ENCODE measurements at places on chromosomes 2 and 18.

GRCh38 chr18:57008001-57008686 is 138.7 kb upstream of the BOD1L2 start:
- DNase-seq: no peak

GRCh38 chr2:239468491-239469105 is 67.8 kb upstream of the HDAC4 start:
- no peak for DNase-seq

DNA sequence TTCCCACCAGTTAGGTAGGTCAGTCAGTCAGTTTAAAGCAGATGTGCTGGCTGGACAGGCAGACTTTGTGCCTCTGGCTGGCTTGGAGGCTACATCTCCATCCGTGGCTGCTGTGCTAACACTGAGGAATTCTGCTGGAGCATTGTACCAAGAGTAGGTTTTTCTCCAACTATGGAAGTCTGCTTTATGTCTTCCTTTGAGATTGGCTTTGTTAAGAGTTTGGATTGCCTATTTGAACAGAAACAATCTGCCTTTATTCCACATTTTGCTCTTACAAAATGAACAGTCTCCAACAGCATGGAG is 46.7 kb downstream of the WDR75 start:
- no peak for DNase-seq

- DNase-seq: peak; percentile 18
Measured at GRCh38 chr2:228675091-228675490, 493.6 kb upstream of the SPHKAP start.

DNA sequence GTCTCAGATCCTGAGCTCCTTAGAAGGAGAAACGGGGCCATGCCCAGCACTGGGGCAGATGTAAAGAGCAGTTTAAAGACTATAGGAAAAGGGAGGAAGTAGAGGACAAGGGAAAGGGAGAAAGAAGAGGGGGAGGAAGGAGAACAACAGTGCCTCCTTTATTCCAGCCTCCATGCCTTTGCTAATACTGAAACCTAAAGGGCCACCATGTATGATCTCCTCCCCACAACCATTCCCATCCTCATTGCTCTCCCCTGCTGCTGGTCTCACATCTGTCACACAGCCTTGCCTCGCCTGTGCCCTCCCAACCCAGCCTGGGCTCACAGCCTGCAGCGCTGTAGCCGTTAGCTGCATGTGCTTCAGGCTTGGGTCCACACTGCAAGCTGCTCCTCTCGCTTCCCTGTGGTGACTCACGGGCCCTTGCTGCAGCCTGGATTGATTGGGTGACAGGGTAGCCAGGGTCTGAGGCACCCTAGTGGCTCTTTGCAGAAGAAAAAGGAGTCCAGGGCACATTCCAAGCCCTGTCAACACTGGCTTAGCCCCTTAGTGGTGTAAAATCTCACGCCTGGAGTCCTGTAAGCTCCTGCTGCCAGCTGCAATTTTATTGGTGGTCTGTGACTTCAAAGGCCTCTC is 281.9 kb downstream of the SRBD1 start:
- peak; percentile 65 for DNase-seq

- DNase-seq: no peak
Measured at GRCh38 chr2:182586426-182586825, 129.6 kb upstream of the DNAJC10 start.

DNA sequence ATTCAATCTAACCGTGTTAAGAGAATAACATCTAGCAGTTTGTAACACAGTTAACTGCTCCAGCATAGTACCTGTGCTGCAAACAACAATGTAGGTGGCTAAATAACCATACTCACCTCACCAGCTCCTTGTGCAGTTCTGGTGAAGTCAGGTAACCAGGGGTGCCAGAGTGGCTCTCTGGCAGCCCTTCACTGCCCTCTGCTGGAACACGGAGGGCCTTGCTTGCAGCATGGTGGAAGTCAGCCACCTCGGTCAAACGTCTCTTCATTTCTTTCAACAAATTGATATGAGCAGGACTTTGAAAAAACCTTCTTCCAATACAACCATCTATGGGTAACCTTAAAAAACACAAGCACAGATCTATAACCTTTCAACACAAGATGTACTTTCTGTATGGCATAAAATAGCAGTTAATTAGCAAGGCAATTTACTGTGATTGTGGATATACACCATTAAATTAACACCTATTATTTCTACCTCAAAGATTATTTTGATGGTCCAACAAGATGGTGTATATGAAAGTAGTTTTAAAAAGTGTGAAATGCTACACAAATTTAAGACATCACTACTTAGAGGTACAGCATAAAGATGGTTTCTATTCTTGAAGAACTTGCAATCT is 56.6 kb downstream of the EPG5 start:
- DNase-seq: peak; percentile 43

DNA sequence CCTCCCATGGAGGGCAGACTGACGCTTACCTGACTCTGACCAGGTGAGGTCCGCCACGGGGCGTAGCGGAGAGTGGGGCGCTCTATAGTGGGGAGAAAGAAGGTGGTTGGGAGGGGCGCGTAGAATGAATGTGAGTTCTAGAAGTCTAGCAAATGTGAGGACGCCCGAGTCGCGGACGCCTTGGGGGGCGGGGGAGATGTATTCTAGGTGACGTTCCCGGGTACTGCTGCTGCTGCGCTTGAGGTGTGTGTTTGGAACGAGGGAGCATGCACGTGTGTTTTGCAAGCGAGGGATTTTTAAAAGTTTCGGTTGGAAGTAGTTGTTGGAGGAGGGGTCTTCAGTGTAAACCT is 758 bp downstream of the RIF1 start:
- DNase-seq: peak; percentile 35

DNA sequence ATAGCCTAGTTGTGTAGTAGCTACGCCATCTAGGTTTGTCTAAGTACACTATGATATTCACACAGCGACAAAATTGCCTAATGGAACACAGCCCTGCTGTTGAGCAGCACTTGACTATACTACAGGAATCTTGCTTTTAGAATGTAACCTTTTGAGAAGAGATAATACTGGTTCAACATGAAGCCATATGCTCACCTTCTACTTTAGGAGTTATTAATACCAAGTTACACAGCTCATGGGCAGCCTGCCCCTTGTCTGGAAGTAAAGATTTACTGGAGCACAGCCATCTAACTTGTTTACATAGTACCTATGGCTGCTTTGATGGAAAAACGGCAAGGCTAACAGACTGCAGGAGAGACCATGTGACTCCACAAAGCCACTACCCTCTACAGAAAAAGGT is 174.8 kb downstream of the DYM start:
- DNase-seq: no peak

DNA sequence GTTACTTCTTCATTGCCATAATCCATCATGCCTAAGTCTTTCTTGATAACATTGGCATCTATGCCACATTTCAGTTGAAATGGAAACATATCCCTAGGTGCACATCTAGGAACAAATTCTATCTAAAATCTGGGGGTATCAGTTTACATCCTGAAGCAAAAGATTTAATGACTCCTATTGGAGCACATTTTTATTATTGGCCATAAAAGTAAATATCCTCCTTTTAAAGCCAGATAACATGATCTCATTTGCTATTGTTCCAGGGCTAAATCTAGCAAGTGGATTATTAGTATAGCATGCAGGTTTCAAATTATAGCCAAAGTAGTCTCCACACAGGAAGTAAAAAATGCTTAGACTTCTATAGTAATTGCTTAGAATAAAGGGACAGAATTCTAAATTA is 193.2 kb downstream of the CDH2 start:
- DNase-seq: no peak

DNA sequence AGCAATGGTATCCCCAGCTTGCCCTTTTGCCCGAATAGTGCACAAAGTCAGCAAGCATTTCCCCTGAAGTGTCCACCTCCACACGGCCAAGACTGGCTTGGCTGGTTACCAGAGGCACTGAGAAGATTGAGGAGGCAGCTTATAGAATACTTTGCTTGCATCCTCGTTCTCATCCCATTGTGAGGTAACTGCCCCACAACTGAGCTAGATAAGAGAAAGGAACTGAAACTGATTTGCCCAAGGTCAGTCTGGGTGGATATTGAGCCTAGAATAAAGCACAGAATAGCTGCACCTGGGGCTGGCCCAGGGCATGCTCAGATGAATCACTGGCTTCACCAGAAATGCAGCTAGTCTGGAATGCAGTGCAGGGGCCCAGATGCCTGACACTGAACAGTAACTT is 32.7 kb upstream of the MAP4K3 start:
- peak; percentile 67 for DNase-seq

GRCh38 chr2:200302940-200303727 is 3.4 kb upstream of the SPATS2L start:
- peak; percentile 95 for DNase-seq

GRCh38 chr2:42456126-42456839 is 37.5 kb downstream of the KCNG3 start:
- DNase-seq: no peak

GRCh38 chr18:9943311-9943710 is 29.5 kb downstream of the VAPA start:
- no peak for DNase-seq

GRCh38 chr2:210598219-210598618 is 41.8 kb downstream of the CPS1 start:
- no peak for DNase-seq

- no peak for DNase-seq
Measured at GRCh38 chr2:134103196-134103595, 150.7 kb upstream of the MGAT5 start.

DNA sequence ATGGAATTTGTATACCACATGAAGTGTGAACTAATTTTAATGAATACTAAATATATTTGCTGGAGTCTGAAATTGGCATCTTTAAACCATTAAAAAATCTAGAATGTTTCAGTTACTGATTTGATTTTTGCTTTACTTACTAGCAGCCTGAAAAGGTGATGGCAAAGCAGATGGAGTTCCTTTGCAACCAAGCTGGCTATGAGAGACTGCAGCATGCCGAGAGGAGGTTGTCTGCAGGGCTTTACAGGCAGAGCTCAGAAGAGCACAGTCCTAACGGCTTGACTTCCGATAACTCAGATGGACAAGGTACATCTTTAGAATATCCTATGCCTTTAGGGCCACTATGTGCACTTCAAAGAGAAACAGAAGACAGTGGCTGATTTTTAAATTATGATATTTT is 36.5 kb downstream of the NAB1 start:
- DNase-seq: no peak

- no peak for DNase-seq
Measured at GRCh38 chr2:16252891-16253290, 312.5 kb downstream of the MYCN start.

GRCh38 chr18:77985526-77986281 is 736.1 kb downstream of the GALR1 start:
- no peak for DNase-seq

DNA sequence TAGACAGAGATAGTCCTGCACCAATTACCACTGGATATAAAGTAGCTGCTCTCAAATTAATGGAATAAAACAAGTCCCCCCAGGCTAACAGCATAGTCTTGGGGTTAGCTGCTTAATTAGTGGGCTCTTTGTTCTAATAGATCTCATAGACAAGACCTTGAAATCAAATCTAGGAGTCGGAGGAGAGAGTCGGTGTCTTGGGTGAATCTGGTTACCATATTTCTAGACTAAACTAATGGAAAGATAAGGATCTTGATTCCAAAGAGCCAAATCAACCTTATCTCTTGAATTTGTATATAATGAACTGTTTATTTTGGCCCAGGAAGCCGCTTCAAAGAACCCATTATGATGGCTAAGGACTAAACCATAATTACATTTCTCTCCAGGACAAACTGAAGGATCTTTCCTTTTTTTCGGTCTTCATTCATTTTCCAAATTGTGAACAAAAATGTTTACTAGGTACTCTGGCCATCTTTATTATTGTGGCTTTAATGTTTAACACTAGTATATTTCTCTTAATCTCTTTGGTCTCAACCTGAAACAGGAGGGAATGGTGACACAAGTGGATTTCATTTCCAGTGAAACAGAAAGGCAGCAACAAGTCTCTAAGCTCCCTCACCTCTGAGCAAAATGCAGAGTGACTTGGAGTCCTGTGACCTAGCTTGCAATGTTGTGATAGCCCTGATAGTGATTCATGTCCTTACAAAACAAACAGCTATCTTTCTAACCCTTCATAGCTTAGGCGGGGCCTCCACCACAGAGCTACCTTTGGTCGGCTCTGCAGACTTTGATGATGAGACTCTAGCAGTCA is 137.9 kb upstream of the PARD3B start:
- peak; percentile 12 for DNase-seq

DNA sequence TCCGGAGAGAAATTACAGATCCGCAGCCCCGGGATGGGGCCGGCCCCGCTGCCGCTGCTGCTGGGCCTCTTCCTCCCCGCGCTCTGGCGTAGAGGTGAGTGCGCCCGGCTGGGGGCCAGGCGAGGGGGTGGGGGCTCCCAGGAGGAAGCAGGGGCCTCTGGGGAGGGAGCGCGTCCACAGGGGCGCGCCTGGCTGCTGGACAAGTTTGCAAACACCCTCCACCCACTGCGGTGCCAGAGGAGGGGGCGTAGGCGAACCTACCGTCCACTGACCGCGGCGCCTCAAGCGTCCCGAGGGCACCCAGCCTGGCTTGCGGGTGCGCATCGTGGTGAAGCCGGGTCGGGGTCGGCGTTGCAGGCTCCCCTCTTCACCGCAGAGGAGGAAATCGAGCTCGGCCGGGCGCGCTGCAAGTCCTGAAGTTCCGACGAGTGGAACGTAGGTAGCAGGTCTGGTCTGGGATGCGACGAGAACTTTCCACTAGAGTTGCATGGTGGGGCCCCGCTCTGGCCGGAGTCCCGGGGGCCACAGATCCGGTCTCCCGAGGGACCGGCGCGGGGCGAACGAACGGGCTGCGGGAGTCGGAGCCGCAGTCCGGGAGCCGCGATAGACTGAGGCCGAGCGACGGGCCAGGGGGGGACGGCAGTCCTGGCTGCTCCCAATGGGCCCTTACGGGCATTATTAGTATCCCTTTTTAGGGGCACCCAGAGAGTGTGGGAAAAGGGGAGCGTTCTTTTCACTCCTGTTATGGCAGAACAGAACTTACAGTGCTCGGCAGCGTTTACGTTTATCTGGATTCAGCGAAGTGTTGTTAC is 502 bp downstream of the MERTK start:
- no peak for DNase-seq

GRCh38 chr2:127163921-127164320 is 56.2 kb downstream of the CYP27C1 start:
- DNase-seq: no peak

DNA sequence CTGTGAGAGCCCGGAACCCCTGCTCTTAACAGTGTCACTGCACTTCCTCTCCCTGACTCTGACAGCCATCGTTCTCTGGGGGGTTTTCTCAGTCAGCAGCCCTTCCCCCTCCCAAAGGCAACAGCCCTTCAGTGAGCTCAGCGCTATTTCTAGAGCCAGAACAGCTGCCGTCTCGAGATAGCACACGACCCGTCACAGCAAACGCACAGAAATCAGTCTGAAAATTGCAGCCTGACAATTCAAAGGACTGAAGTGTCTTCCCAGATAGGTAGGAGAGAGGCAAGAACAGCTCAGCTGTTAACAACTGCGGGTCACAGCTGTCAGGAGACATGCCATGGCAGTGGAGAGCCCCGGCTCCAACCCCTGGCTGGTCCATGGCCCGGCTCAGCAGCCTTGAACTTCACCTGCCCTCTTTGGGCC is 45.4 kb downstream of the ST8SIA5 start:
- DNase-seq: no peak

Data from HT1080 (cell line).